ENCODE measurements at places on chromosomes 5 and 9. TPM values are rescaled to one million over a fixed set of nuclear protein-coding genes. Genes with fewer than 3 reads are reported as not detected.

Gene JADE2
- total RNA-seq, result 68.0 TPM

Gene TNFSF8
- 48.2 TPM for total RNA-seq

Gene WDR38
- not detected for total RNA-seq

DNA sequence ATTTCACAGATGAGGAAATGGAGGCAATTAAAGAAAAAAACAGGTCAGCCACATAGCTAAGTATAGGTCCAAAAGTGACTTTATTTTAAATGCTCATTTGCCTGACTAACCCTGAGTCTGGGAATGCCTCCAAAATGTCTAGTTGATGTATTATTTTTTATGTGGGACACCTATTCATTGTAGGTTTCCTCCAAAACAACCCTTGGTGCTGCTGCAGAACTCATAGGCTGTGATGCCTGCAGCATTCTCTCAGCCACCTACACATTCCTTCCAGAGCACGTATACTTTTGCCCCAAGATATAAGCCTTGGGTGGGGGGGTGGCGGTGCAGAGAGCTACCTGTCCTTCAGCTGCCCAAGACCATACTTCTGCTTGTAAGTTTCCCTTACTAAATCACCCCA lies 77.4 kb downstream of the MSX2 start:
- no peak for DNase-seq

DNA sequence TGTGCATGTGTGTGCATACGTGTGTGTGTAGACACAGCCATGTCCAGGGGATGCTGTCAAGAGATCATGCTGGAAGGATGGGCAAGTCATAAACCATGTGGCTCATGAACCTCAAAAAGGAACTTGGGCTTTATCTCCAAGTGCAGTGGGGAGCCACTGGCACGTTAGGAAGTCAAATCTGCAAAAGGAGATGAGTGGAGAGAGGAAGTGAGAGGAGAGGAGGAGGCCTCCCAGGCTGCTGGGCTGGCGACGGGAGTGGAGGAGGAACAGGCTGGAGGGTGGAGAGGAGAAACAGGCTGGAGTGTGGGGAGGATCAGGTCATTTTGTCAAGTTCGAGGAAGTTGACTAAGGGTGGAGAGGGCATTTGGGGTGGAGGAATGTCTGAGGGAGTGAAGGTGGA lies 29.2 kb upstream of the TIFAB start:
- DNase-seq, result no peak

DNA sequence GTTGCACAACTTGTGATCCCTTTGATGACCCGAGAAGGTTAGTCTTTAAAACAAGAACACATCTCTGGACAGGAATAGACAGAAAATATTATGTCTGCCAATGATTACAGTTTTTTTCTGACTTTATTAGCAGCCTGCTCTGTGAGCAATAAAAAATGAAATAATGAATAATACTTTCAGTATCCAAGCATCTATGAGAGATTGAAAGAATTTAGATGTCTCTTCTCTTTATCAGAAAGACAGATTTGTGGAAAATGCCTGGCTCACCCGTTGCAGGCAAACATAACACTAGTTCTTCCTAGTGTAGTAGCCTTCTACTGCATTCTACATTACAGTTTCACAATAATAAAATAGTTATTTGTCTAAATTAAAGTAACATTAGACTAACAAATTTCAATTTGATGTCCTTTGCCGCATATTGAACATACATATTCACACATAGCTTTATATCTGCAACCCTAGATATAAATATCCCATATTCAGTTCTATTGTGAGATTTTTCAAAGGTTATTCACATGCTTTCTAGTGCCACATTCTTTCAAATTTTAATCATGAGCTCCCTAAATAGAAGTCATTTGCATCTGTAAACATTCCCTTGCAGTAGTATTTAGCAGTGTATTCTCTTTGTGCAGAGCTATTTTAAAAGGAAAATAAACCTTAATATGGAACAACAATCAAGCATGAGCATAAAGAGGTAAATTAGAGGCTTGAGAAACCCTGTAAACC lies 267.3 kb downstream of the EFNA5 start:
- no peak for DNase-seq

DNA sequence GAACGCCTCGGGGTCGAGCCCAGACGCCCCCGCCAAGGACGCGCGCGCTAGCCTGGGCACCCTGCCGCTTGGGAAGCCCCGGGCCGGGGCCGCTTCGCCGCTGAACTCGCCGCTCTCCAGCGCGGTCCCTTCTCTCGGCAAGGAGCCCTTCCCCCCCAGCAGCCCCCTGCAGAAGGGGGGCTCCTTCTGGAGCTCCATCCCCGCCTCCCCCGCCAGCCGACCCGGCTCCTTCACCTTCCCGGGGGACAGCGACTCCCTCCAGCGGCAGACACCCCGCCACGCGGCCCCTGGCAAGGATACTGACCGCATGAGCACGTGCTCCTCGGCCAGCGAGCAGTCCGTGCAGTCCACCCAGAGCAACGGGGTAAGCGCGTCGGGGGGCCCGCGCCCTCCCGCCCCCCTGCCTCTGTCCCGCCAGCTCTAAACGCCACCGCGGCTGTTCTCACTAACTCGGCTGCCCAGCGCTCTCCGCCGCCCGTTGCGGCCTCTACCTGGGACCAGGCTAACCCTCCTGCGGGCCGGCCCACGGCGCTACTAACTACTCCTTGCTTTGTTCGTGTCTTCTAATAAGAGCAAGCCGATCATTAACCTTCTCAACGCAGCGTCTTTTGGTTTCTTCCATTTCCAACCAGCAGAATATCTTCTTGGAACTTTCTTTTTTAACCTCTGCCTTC lies 93.6 kb upstream of the OTULINL start:
- DNase-seq, result no peak

GRCh38 chr5:180982008-180982741 lies 6.5 kb upstream of the BTNL3 start:
- no peak for DNase-seq

DNA sequence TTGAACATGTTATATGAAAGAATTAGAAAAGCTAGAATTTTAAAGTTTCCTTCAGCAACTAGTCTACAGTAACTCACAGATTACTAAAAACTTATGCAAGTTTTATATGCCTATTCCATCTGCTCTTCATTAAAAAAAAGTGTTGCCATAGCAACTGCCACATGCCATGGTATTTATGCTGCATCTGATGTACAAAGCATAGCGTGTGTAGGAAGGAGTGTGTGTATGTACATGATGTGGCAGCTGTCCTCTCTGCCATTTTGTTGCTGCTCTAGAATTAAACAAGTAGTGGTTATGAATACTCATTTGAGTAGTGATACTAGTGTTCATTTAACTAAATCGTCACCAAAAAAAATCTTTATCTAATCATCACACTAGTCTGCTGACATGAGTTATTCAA lies 593.5 kb downstream of the CETN3 start:
- no peak for DNase-seq

GRCh38 chr5:44385291-44385900 lies 3.8 kb downstream of the FGF10 start:
- DNase-seq, result no peak

All from activated CD4-positive, alpha-beta T cell treated with anti-CD3 and anti-CD28 coated beads for 36 hours (primary cell).